ENCODE measurements at places on chromosomes 5 and 9.

DNA sequence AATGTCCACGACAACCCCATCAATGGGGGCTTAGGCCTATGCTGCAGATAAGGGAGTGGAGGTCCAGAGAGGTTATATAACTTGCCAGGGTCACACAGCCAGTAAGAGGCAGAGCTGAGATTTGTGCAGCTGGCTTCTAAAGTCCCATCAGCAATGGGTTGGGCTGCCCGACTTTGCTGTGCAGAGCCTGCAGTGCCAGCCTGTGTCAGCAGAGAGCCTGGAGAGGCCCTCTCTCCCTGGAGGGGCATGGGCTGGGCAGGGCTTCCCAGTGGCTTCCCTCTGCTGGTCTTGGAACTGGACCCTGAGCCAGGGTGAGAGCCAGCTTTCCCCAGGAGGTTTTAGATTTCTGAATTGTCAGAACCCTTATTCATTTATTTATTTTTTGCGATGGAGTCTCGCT lies 77.2 kb upstream of the RAPGEF1 start:
- no peak for DNase-seq

DNA sequence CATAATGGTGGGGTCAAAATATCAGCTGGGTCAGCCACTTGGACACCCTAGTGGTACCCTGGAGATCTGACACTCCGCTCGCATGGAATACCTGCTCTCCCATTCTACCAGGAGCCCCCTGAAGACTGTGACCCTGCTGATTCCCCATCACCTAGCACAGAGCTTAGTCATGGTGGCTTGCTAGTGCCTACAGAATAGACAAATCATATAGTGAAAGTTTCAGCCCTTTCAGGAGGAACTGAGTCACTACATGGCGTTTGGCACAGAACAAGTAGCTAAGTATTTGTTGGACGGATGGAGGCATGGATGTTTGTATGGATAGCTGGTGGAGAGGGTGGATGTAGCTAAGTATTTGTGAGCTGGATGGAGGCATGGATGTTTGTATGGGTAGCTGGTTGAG lies 65.3 kb downstream of the LMX1B start:
- no peak for DNase-seq

GRCh38 chr5:127832067-127832466 lies 128.9 kb downstream of the CCDC192 start:
- DNase-seq, result no peak

DNA sequence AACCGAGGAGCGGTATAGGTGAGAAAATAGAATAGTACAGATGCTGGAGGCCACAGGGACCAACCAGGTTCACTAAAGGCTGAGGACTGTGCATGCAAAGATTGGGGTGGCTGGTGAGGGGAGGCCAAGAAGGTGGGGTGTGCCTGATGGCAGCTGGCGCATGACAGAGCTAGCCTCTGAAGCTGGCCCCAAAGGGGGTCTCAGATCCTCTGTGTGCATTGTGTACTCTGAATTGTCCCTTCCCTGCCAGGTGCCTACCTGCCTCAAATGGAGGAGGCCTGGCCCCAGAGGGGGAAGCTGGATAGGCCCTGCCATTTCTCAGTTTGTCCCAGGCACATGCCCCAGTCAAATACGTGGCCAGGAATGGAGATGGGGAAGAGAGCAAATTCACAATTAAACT lies 63.1 kb downstream of the CRB2 start:
- no peak for DNase-seq

DNA sequence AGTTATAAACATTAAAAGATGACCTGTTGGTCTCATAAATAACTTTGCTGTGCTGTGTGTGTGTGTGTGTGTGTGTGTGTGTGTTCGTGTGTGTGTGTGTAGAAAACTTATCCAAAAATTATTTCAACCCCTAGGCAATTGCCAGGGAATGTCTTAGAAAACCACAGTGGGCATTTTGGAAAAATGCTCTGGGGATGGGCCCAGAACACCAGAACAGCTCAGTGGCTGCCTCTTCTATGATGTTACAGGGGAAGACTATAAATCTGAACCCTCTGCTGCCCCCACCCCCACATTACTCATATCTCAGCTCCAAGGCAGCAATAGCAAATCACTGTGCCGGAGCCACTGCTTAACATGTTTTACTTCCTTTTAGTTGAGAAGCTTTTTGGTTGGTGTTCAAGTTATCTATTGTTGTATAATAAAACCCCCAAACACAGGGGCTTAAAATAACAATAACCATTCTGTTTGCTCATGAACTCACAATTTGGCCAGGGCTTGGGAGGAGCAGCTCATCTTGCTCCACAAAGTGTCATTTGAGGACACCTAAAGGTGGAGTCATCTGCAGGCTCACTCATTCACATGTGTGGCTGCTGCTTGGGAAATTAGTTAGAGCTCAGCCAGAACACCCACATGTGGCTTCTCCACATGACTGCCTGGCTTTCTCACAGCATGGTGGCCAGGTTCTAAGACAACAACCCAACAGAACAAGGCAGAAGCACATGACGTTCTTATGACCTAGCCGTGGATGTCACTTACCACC lies 40.4 kb downstream of the ACTBL2 start:
- DNase-seq, result no peak

- DNase-seq, result no peak
Observed at GRCh38 chr9:90900130-90900529, 98.5 kb downstream of the SYK start.

DNA sequence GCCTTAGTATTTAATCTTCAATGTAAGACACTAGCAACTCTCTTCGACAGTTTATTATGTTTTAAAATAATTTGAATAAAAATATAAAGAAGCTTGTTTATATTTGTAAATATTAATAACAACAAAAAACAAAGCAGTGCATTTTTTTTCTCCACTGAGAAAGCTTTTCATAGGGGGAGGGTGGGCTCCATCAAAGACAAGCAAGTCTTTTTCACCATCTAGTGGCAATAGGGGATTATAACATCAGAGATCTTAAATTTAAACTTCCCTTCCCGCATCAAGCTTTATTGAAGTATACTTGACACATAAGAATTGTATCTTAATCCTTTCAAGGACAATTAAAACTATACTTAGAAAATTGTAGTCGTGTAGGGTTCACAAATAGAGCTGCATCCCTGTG lies 9.3 kb upstream of the OR13F1 start:
- peak; percentile 62 for DNase-seq

DNA sequence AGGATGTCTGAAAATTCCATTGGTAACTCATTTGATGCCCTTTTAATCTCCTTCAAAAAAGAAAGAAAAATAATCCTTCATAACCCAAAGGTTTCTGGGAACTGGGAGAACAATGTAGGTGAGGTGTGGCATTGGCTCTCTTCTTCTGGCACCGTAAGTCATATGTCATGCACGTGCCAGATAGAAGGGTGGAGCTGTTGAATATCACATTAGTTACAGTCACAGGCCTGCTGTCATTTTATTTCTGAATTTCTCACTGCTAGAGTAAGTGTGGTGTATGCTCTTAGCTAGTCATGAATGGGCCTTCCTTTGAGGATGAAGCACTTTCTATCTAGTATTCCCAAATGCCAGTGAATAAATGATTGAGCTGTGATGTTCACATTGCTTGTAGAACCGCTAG lies 201.8 kb upstream of the SGCD start:
- no peak for DNase-seq

Data from NCI-H524 treated with DMSO at 0.1 percent for 48 hours (cell line).